Stimulated activated CD4-positive, alpha-beta T cell treated with anti-CD3 and anti-CD28 coated beads, Interleukin-1b, Interleukin-23, amount 100 ng/mL, for 4 hours (primary cell): ENCODE measurements at places on chromosomes 4 and X.

DNA sequence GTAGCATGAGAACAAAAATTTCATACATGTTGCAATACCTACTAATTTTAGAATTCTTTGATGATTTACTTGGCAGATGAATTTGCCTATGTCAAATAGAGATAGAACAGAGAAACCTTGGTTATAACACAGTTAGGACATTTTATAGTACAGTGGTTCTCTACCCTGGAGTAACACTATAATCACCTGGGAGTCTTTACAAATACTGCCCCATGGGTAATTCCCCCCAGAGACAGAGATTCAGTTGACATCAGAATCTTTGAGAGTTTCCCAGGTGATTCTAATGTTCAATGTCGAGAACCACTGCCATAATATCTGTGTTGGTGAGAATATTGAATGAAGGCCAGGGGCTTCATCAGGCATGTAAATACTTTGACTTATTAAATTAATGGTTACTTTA is 401.3 kb upstream of the NDST4 start:
- DNase-seq, result no peak

DNA sequence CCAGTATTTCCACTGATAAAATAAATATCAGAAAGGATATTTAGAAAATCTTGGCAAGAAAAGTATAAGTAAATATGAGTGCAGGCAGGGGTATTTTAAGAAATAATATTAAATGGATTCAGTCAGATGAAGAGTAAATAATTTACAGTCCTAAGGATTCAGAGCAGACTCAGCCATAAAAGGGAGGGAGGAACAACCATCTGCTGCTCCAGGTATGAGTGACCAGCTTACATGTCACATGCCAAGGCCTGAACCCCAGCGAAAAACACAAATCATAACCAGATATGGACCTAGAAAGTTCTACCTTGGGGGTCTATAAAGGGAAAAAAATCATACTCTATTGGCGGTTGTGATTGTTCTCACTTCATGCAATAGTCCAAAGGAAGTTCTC is 166.8 kb downstream of the COL4A6 start:
- DNase-seq, result no peak

- DNase-seq, result no peak
These were observed 14.1 kb upstream of the SCRG1 start for GRCh38 chr4:173413036-173413435.

DNA sequence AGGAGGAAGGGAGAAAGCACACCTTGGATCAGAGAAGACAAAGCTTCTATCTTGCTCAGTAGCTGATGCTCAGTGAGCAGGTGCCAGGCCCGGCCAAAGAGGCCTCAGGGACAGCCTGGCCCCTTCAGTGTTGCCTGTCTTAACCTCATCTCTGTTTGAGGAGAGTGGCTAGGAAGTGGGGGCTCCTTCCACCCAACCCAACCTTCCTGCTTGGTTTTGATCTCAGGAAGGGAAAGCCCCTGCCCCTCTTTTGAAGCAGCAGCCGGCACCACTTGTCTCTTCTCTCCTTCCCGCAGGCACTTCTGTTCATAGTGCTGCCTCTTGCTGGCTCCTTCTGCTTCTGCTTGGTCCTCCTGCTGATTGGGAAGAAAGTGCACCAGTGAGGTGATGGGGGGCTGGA is 2.4 kb upstream of the AFF2 start:
- DNase-seq, result no peak

DNA sequence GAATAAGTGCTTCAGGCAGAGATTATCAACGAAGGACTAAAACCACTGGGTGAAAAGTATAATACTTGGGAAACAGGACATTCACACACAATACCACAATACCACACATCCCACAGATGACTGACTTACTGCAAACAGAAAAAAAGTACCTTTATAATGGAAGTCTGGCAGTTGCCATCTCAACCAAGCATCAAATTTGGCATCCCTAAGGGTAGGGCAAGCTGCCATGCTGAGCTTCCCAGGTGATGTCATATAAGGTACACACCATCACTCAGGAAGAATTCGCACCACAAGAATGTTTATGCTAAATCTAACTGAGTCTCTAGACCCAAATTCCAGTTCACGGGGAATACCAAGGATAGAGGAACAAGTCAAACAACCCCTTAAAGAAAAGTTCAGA is 9.1 kb downstream of the QDPR start:
- DNase-seq, result no peak

- no peak for DNase-seq
These were observed 19.9 kb downstream of the PHKA2 start for GRCh38 chrX:18964026-18964425.

DNA sequence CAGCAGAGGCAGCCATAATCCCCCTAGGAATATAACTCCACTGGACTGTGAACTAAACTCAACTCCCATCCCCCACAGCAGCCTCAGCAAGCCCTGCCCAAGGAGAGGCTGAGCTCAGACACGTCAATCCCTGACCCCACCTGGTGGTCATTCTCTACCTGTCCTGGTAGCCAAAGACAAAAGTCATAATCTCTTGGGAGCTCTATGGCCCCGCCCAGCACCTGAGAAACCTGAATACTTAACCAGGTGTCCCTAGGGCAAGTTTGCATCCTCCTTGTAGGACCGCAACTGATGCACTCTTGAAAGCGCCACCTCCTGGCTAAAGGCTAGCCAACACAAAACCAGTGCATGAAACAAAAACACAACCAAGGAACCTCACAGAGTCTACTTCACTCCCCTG is 18.4 kb downstream of the CT47B1 start:
- no peak for DNase-seq

- no peak for DNase-seq
These were observed 38.4 kb upstream of the CLNK start for GRCh38 chr4:10722957-10723356.

- no peak for DNase-seq
These were observed 77.4 kb upstream of the MID1 start for GRCh38 chrX:10697616-10698317.

GRCh38 chr4:75726577-75726976 is 2.2 kb downstream of the USO1 start:
- no peak for DNase-seq

GRCh38 chr4:173461170-173461569 is 62.3 kb upstream of the SCRG1 start:
- no peak for DNase-seq

GRCh38 chr4:119508281-119508680 is 120.3 kb downstream of the PDE5A start:
- no peak for DNase-seq

GRCh38 chrX:22392133-22392948 is 119.6 kb downstream of the CBLL2 start:
- DNase-seq, result no peak

GRCh38 chr4:3257556-3258482 is 8.9 kb downstream of the MSANTD1 start:
- no peak for DNase-seq

- DNase-seq, result peak; percentile 51
These were observed 45.6 kb downstream of the SMARCA5 start for GRCh38 chr4:143558823-143559756.

GRCh38 chr4:38504396-38504715 is 159.6 kb upstream of the KLF3 start:
- DNase-seq, result no peak

DNA sequence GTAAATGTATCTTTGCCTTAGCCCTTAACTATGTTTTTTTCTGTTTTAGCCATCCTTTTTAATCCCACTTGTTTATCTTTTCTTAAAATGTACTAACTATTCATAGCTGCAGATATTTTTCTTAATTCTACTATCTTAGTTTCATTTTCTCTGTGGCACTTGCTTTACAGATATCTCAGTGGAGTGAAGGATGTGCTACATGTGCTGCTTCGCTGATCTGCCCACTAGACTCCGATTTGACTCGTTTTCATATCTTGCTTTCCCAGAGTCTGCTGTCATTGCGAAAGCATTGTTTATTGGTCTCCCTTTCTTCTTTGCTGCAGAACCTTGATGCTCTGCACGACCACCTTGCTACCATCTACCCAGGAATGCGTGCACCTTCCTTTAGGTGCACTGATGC is 30.6 kb downstream of the GUCY1B1 start:
- no peak for DNase-seq

DNA sequence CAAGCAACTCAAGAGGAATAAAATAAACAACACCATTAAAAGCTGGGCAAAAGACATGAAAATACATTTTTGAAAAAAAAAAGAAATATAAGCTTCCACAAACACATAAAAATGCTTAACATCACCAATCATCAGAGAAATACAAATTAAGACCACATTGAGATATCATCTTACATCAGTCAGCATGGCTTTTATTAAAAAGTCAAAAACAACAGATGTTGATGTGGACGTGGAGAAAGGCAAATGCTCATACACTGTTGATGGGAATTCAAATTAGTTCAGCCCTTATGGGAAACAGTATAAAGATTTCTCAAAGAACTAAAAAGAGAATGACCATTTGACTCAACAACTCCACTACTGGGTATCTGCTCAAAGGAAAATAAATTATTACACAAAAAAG is 59.6 kb downstream of the STK32B start:
- no peak for DNase-seq

DNA sequence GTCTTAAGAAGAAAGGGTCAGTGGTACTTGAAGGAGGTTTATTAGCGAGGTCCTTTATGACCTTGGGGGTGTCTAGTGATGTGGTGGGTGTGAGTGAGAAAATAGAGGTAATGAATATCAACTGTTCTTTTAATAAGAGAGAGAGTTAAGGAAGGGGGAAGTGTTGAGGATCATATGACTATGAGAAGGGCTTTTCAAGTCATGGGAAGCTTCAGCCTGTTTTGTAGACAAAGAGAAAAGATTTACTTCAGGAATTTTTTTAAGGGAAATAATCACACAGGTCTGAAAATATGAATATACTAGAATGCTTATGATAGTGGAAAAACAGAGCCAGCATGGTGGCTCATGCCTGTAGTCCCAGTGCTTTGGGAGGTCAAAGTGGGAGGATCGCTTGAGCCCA is 41.3 kb upstream of the MTMR1 start:
- no peak for DNase-seq

GRCh38 chr4:7842384-7843279 is 97.0 kb downstream of the AFAP1 start:
- DNase-seq, result no peak

GRCh38 chr4:182240161-182241130 is 2.8 kb upstream of the TENM3 start:
- DNase-seq, result no peak

GRCh38 chrX:40471965-40472648 is 108.7 kb upstream of the ATP6AP2 start:
- no peak for DNase-seq
